MCF 10A (cell line): ENCODE measurements at places on chromosomes 6 and 20. TPM values are rescaled to one million over a fixed set of nuclear protein-coding genes. Genes with fewer than 3 reads are reported as not detected.

Gene SIRPB1
- total RNA-seq, result 1.4 and 2.4 TPM in 2 replicates

Gene BEND3
- 2.8 and 3.1 TPM in 2 replicates for total RNA-seq

Gene CCN2
- total RNA-seq, result 10.9 and 49.4 TPM in 2 replicates

Gene OR12D1
- total RNA-seq, result not detected in 2 replicates

Gene INSM1
- total RNA-seq, result not detected in 2 replicates

Gene ERVFRD-1
- total RNA-seq, result not detected in 2 replicates

Gene DEFB124
- total RNA-seq, result not detected in 2 replicates

Gene IMPG1
- not detected in 2 replicates for total RNA-seq

Gene GPR63
- total RNA-seq, result 0.42 and 0.54 TPM in 2 replicates

Gene PTPRT
- total RNA-seq, result not detected in 2 replicates

Gene OR2H1
- total RNA-seq, result not detected in 2 replicates

Gene LY6G6D
- not detected in 2 replicates for total RNA-seq

Gene GFOD1
- total RNA-seq, result 7.1 and 9.5 TPM in 2 replicates

Gene HLA-DPB1
- not detected in 2 replicates for total RNA-seq

Gene LATS1
- total RNA-seq, result 28.8 and 34.3 TPM in 2 replicates

Gene STX7
- 31.3 and 33.0 TPM in 2 replicates for total RNA-seq

Gene SSR1
- total RNA-seq, result 318 and 396 TPM in 2 replicates

Gene WFDC12
- total RNA-seq, result not detected in 2 replicates

Gene CPNE5
- not detected in 2 replicates for total RNA-seq

Gene CALHM5
- not detected in 2 replicates for total RNA-seq
